ENCODE measurements at places on chromosomes 11 and 22.

- DNase-seq: no peak
Measured at GRCh38 chr11:102007567-102008437, 39.4 kb upstream of the CFAP300 start.

- DNase-seq: no peak
Measured at GRCh38 chr11:93907901-93908300, 57.5 kb upstream of the VSTM5 start.

DNA sequence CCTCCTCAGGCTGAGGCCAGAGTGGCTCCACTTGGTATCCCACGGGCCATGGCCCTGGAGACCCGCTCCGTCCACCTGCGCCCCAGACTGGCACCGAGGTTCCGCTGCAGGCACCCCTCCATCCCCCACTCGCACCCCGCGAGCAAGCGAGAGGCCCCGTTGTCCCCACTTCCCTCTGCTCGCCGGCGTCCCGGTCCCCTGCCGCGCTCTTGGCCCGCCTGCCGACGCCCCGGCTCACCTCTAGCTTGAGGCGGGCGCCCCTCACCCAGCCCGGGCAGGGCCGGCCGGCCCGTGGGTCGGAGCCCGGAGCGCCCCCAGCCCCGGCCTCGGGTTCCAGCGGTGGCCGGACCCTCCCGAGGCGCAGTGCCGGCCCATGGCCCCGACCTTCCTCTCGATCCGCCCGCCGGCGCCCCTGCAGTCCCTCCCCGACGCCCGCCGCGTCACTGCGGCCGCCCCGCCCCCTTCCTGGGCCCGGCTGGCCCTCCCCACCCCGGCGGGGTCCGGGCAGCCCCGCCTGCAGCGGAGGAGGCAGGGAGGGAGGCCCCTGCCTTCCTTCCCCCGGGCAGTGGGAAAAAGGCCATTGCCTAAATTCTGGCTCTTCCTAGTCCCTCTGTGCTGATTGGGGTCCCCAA lies at the start of gene PITPNM1:
TSS of gene PITPNM1 (minus strand) at position 414 of the 632 bp plus-strand sequence. CDS start 1,183 bp downstream, outside the sequence.
- DNase-seq: peak; percentile 58

- no peak for DNase-seq
Measured at GRCh38 chr11:130645843-130646197, 197.4 kb downstream of the ADAMTS15 start.

DNA sequence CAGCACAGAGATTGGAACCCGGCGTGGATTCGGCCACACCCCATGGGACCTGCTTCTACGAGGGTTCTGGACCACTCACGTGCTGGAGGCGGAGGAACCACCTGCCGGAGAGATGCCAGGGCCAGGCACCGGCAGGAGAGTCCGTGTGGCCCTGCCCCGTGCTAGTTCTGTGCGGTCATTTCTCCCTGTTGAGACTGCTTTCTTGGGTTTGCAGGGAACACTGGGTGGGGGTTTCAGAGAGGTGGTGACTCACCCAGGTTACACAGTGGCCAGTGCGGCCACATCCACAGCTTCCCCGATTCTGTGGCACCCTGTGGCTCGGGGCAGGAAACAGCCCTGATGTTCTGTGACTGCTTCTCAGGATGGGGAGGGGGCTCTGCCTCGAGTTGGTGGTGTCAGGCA lies 3.6 kb upstream of the PHLDA2 start:
- no peak for DNase-seq

DNA sequence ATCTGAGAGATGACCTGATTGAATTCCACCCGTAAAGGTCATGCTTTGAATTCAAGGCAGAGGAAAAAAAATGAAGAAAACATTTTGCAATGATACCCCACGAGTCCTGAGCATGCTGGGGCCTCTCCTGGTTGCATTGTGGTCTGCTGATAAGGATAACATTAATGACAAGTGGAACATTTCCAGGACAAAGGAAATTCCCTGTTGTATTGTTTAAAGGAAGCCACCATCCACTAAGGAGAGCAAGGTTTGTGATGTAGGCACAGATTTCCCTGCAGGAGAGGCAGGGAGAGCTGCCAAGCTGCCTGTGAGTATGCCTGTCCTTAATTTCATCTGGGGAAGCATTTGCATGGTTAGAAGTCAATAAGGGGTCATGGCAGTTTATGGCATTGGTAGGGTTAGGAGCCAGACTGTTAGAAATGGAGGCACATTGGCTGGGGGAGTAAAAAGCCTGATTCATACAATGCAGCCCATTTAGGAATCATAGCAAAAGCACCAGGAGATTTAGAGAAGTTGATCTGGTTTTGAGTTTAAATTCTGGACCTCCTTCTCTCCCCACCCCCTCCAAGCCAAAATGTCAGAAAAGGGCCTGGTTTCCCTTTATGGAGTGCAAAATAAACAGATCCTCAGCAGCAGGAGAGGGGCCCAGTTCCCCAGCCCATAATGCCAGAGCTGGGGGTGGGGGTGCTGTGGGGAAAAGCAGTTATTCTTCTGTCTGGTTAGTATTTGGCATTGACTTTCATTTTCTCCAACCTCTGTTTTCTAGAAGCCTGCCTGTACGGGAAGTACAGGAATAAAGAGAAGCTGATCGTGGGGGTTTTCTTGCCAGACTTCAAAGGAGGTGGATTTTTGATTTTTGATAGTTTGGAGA lies 22.1 kb downstream of the FLI1 start:
- no peak for DNase-seq

DNA sequence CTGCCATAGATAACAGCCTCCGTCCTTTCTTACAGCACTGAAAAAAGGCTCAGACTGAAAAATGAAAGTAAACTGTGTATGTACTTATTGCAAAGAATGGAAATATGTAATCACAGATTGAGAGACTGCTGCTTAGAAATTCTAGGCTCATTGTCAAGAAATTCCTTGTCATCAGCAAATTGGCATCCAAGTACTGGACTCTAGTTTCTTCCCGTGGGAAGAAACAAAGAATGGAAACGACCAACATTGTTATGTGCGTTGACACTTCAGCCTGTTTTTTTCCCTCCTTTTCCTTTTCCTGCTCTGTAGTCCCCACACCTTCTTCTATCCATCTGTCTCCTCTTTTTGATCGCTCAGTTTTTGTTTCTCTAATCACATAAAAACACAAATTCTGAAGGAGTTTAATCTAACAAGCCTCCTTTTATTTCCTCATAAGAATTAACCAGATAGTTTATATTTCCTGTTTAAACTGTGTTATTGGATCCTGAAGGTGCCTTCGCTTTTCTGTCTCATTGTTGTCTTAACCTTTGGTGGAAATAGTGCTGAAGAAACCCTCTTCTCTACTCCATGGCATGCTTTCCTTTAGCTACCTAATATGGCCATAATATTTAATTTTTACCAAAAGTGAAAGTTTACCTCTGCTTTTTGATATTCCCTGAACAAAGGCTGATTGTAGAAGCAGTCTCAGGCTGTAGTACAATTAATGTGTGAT lies 20.0 kb upstream of the CASP12 start:
- no peak for DNase-seq

DNA sequence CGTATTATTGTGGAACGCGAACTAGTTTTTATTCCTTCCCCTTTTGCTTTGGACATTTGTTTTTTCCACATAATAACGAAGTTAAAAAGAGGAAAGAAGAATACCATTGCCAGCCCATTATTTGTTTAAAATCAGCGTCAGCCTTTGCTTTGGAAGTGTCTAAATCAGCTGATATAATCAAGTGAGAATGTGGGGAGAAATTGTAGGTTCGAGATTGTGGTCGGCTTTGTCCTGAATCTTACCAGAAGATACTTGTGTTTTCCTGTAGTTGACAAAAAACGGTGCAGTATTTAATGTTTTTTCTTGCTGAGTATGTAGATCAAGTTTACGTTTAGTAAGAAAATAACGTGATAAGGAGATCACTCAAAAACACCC lies 935 bp downstream of the ZNF143 start:
- no peak for DNase-seq

- no peak for DNase-seq
Measured at GRCh38 chr11:120774591-120775386, 249.1 kb upstream of the TBCEL start.

GRCh38 chr22:47445716-47446290 lies 683.4 kb downstream of the TBC1D22A start:
- no peak for DNase-seq

DNA sequence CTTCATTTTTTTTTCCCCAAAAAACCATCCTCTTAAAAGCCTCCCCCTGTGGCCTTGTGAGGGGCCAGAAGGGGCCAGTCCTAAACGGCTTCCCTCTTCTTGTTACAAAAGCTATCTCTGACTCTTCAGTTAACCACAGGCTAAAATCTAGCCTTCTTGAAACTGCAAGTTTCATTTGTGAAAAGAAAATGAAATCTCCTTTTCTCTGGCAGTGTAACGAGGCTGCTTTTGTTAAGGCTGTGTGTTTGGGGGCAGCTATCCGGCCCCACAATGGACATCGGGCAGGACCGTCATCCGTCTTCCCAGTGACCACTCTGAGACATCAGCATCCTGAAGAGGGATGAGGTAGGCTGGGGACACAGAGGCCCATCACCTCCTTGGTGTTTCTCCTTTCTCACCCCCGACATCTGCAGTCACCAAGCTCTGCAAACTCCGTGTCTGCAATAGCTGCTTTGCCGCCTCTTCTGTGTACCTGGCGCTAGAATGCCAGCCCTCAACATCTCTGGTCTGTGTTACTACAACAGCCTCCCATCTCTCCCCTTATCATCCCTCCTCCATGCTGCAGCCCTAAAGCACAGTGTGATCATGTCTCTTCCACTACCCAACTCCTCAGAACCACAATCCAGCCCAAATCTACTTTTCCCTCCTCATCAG lies 94.0 kb downstream of the RCN1 start:
- DNase-seq: no peak

- no peak for DNase-seq
Measured at GRCh38 chr11:73401217-73401923, 25.2 kb downstream of the RELT start.

DNA sequence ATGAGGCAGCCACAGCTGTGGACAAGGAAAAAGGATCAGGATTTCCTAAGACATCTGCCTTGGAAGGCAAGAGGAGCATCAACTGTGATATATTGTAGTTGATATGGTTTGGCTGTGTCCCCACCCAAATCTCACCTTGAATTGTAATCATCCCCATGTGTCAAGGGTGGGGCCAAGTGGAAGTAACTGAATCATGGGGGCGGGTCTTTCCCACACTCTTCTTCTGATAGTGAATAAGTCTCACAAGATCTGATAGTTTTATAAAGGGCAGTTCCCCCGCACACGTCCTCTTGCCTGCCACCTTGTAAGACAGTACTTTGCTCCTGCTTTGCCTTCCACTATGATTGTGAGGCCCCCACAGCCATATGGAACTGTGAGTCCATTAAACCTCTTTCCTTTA lies 10.2 kb downstream of the RIC8A start:
- DNase-seq: no peak

DNA sequence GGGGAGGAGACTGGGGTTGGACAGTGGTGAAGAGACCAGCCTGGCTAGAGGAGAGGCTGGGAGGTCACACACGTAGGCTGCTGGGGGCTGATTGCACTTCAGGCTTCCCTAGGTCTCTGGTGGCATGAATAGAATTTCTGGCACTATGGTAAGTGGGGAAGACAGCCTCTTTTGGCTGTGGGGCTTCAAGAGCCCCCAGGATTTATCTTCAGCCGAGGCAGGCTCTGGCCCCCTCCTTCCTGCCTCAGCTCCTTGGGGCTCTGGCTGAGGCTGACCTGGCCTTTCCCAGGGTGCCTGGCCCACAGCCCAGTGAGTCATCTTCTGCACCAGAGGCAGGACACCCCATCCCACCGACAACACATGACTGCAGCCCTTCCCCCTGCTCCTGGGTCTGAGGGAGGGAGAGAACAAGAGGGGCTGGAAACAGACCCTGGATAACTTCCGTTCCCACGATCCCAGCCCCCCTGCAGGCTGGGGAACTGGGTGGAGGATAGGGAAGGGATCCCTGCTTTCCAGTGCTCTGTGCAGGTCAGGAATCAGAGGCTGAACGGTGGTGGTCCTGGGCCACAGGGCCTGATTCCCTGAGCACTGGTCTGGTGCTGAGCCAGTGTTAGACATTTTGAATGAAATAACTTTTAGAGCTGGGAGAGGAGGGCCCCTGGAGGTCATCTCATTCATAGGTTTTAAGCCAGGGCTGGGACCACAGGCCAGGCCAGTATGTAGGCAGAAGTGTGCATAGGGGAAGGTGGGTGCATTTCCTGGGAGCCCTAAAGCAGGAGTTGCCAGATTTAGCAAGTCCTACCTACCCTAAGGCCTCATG lies 26.5 kb downstream of the ARHGEF17 start:
- no peak for DNase-seq

DNA sequence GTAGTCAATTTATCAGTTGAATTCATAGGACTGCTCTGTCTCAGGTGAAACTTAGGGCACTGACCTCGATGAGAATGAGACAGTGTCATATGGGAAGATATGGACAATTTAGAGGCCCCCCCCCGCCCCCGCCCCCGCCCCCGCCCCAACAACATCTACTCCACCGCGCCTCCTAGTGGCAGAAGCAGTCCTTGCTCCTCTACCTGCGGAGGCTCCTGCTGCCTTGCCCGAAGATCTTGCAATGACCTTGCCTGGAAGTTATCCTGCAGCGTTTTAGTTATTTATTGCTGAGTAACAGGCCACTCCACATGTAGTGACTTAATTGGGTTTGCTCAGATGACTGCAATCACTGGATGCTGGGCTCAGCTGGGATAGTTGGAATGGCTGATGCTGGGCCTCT lies 15.2 kb downstream of the SERPINH1 start:
- DNase-seq: peak; percentile 52

GRCh38 chr11:65859812-65860277 lies 388 bp upstream of the MUS81 start:
- no peak for DNase-seq

- DNase-seq: peak; percentile 46
Measured at GRCh38 chr11:45146072-45147016, at the start of gene PRDM11. TSS of gene PRDM11 (plus strand) at chr11:45146639. CDS start at chr11:45181767, 35,128 bp downstream.

DNA sequence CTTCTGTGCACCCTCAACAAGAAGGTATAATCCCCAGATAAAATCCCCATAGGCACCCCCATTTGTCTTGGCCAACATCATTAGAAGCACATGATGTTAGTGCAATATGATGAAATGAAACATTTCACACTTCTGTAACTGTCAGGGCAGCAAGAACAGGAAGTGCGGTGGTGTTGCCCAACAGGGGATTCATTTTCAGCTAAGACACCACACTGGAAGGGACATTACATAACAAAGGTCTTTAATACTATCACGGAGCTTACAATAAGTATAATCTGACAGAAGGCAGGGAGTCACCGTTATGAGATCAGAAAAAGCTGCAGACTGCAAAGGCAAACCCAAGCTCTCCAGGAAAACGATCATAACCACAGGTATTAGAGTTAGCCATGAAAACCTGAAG lies 2.0 kb downstream of the OR52W1 start:
- DNase-seq: no peak

GRCh38 chr11:110711776-110712658 lies at the start of gene ARHGAP20:
TSS of gene ARHGAP20 (minus strand) at chr11:110712437. CDS start at chr11:110712231, 206 bp downstream.
- DNase-seq: peak; percentile 48

GRCh38 chr11:118152552-118153471 lies at the start of gene SCN4B:
TSS of gene SCN4B (minus strand) at chr11:118152823. CDS start at chr11:118152673, 150 bp downstream.
- peak; percentile 61 for DNase-seq

- no peak for DNase-seq
Measured at GRCh38 chr11:2149864-2150847, 10.9 kb downstream of the INS start.

GRCh38 chr11:44454666-44455065 lies 110.8 kb upstream of the CD82 start:
- DNase-seq: no peak

DNA sequence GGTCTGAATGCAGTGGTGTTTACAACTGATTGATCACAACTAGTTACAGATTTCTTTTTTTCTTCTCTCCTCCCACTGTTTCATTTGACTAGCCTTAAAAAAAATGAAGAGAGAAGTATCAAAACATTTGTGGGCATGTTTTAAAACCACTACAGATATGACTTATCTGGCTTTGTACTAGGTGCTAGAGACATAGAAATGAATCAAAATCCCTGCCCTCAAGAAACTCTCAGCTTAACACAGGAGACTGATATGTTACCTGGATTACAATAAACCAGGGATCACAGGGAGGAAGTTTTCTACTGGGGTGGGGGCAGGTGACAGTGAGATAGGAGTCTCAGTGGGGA lies 25.2 kb upstream of the CTR9 start:
- no peak for DNase-seq

Data from neural crest cell (in vitro differentiated cells).